ENCODE measurements at places on chromosomes 6 and 20.

DNA sequence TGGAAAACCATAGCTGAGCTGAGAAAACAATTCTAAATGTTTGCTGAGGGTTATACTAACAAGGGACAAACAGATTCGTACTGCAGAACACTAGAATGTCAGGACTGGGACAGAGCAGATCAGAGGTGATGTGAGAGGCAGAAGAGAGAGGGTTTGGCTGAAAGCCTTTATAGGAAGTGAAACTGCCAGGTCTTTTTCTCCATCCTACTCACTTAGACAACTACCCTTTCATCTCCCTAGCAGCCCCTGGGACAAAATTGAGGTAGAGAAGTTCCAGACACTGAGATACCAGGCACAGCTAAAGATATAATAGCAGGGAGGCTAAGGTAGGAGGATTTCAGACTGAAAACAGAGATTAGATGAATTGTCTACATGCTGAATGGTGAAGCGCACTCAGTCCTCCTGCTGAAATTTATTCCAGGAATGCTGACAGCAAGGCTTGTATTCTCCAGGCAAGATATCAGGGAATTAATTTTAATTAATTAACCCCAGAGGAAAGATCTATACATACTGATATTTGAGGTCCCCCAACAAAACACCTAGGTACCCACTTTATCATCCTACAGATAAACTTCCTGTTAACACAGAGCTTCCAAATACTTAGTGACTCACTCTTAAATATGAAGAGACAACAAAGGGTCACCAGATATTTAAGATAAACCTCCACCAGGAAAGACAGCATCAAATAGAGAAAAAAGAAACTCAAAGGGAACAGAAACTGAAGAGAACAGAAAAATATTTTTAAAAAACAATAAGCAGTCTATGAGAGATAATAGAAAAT lies 12.6 kb upstream of the EIF2S2 start:
- DNase-seq = no peak

- DNase-seq = no peak
Observed at GRCh38 chr6:11413117-11413687, 124.3 kb upstream of the TMEM170B start.

DNA sequence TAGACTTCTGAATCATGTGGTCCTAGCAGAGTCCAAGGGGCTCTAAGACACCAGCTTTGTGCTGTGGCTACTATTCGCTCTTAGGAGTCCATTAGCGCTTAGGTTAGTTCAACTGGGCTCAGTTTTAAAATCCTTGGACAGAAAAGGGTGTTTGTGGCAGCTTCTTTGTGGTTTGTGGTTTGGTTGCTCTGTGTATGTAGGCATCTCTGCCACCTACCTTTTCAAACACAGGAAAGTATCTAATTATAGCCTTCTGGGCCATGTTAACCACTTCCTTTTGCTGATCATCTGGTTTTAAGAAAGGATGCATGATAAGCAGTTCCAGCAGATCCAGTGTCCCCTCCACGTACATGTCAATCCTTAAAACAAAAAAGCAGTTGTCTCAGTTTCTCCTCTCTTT lies 10.8 kb downstream of the GSTA4 start:
- no peak for DNase-seq

GRCh38 chr6:95357380-95358020 lies 219.8 kb upstream of the MANEA start:
- DNase-seq = no peak

- DNase-seq = no peak
Observed at GRCh38 chr6:159311618-159312017, 142.4 kb downstream of the FNDC1 start.

DNA sequence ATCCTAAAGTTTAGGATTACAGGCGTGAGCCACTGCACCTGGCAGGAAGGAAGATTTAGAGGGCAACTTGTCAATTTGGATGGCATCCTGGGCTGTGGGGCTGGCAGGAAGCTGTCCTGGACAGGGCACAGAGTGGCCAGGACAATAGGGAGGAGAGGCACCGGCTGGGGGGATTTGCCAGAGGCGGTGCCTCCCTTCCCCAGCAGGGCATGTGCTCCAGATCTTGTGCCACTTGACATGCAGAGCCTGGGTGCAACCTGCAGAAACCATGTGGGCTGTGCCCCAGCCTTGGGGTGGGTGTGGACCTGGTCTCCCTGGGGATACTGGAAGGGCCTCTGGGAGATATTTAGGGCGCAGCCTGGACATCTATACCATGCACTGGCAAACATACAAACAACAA lies 58.6 kb upstream of the EEF1A1 start:
- DNase-seq = no peak

GRCh38 chr6:108093781-108094300 lies 19.3 kb upstream of the OSTM1 start:
- no peak for DNase-seq

- DNase-seq = no peak
Observed at GRCh38 chr20:63471002-63471716, 1.3 kb downstream of the KCNQ2 start.

- DNase-seq = no peak
Observed at GRCh38 chr6:13484138-13484708, 3.2 kb downstream of the GFOD1 start.

GRCh38 chr6:162154930-162155329 lies 572.6 kb downstream of the PRKN start:
- DNase-seq = no peak

- DNase-seq = no peak
Observed at GRCh38 chr6:160028487-160029275, 59.8 kb downstream of the IGF2R start.

GRCh38 chr6:139131736-139132280 lies 3.1 kb upstream of the HECA start:
- DNase-seq = no peak

All from stimulated activated CD4-positive, alpha-beta T cell treated with anti-CD3 and anti-CD28 coated beads, Interleukin-1b, Interleukin-23, amount 100 ng/mL, for 24 hours (primary cell).